ENCODE measurements at places on chromosomes 6 and 20.

DNA sequence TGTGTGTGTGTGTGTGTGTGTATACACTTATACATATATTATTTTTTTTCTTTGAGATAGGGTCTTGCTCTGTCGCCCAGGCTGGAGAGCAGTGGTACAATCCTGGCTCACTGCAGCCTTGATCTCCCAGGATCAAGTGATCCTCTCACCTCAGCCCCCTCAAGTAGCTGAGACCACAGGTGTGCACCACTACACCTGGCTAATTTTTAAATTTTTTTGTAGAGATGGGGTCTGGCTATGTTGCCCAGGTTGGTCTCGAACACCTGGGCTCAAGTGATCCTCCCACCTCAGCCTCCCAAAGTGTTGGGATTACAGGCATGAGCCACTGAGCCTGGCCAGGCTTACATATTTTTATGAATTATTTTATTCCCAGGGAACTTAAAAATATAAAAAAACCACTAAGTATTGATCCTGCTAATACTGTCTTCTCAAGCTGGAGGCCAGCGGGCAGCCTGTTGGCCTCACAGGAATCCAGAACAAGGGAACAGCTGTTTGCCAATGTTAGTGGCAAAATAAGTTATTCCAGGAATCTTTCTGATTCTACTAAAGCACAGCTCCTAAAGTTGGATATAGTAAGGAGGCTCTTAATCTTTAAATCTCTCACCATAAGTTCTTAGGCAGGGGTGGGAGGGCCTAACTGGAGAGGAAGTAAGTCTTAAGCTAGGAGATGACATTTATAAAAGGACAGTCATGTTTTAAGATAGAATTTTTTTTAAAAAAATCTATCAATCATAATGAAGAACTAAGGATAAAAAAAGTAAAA, 135.5 kb upstream of the NUP153 start:
- DNase-seq = no peak

GRCh38 chr6:144834426-144835038, 549.4 kb downstream of the UTRN start:
- DNase-seq = no peak

DNA sequence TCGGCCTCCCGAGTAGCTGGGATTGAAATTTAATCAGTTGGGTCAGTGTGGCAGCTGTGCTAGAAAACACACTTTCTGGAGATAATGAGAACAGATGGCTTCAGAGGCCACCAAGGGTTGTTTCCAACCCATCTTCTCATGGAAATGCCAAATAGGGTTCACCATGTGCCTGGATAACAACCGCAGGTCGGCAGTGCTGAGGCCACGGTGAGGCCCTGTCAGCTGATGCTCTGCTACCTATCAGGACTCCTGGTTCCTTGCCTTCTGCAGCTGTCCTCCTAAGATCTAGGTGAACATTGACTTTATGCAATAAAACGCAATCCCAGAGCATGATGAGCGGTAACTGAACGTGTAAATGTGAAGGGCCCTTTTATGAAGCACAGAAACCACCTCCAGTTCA, 139.3 kb upstream of the SNX9 start:
- DNase-seq = no peak

DNA sequence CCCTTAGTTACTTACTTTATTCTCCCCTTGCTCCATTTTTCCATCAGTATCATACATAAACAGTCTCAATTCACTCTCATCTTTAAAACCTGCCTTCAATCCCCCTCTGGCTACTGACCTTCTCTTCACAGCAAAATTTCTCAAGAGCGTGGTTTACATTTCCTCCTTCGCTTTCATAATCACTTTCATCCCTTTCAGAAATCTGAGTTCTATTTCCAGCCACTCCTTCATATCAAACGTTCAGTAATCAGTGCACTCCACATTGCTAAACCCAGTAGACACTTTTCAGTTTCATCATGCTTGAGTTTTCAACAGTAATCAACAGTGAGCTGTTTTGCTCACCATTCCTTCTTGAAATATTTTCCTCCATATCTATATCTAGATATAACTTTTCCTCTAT, 176.7 kb upstream of the HSF2 start:
- DNase-seq = no peak

Measured in HFF-Myc (cell line).